Glutamatergic neuron (in vitro differentiated cells): ENCODE measurements at places on chromosomes 1 and 21.
A peak's percentile ranks its signal among the peaks of the same experiment; 100 is the strongest.

- no peak for DNase-seq
Observed at GRCh38 chr1:201156819-201157218, 2.5 kb upstream of the TMEM9 start.

DNA sequence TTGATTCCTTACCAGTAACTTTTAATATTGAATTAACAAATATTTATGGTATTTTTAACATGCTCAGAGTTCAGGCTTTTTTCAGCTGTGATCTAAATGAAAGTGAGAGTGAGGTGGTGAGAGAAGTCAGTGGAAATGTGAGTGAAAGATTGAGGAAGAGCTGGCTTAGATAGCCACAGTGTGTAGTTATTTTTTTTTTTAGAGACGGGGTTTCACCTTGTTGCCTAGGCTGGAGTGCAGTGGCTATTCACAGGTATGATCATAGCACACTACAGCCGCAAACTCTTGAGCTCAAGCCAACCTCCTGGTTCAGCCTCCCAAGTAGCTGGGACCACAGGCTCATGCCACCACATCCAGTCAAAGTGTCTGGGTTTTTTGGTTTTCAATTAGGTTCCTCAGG, 10.9 kb downstream of the RNF11 start:
- DNase-seq = no peak

GRCh38 chr1:10614377-10615225, 139.9 kb downstream of the PEX14 start:
- no peak for DNase-seq

DNA sequence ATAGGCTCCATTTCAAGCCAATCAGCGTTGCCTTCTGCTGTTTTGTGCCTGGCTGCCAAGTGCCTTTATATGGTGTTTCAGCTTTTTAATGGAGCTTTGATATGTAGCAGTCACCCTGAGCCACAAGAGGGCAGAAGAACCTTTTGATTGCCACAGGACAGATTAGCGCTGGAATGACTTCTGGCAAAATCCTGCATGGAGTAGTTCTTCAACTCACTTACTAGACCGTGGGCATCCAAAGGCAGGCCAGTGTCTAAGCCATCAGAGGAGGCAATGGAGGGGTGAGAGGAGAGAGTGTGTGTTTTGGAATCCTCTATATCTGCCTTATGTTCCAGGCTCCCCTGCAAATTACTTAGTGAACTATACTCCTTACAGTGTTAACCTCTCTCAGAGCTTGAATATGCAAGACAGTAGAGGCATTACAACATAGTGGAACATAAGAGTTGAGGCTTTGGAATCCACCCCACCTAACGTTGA, 56.2 kb downstream of the ST3GAL3 start:
- peak; percentile 46 for DNase-seq

GRCh38 chr1:228925691-228926090, 190.4 kb downstream of the RHOU start:
- DNase-seq = no peak

DNA sequence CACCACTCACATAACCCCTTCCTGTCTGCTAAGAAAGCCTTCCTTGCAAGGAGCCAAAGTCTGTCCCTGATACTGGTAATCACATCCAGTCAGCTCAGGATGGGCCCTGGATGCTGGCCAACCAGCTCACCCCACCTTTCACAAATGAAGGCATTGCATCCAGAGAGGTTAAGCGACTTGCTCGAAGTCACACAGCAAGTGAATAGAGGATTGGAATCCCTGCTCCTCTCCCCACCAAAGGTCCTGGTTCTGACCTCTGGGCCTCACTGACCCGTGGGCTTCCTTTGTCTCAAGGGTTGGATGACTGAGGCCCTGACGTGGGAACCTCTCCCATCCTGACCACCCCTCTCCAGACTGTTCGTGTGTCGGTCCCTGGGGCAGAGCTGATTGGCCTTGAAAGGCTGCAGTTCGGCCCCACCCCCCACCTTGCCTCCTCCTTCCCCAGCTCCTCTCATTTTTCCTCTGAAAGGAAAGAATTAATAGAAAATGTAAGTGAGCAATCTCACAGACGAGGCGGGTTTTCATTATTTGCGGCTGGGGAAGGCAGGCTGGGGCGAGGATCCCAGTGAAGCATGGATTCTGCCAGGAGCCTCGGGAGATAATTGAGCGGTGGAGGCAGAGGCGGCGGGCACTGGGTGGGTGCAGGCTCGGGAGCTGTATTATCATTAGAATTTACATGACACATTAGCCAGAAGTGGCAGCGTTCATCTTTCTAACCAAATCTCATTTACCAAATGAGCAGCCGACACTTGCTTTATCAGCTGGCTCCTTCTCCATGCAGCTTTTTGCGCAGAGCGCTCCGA, 101.5 kb upstream of the CSF3R start:
- DNase-seq = peak; percentile 58

- no peak for DNase-seq
Observed at GRCh38 chr21:33505833-33506232, 14.3 kb upstream of the DNAJC28 start.

- DNase-seq = no peak
Observed at GRCh38 chr1:67019121-67019520, 34.8 kb downstream of the SLC35D1 start.

- no peak for DNase-seq
Observed at GRCh38 chr1:83910461-83910860, 88.5 kb downstream of the TTLL7 start.

DNA sequence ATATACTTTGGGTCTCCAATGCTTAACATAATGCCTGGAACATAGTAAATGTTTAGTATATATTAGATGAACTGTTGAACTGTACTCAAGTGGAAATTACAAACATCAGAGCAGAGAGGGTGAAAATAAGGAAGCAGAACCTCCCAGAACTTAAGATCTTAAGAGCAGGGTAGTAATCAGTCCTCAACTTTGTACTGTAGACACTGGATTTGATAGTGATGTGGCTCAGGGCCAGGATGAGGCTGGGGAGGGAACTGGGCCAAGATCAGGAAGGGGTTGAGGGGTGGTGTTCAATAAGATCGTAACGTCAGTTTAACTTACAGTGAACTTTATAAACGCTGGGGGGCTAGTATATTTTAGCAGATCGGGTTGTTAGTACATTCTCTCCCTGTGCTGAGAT, 15.4 kb downstream of the MPZL1 start:
- no peak for DNase-seq

GRCh38 chr1:86508583-86508969, 38.3 kb upstream of the CLCA4 start:
- DNase-seq = no peak

GRCh38 chr1:3501856-3502640, 47.6 kb downstream of the ARHGEF16 start:
- DNase-seq = no peak

DNA sequence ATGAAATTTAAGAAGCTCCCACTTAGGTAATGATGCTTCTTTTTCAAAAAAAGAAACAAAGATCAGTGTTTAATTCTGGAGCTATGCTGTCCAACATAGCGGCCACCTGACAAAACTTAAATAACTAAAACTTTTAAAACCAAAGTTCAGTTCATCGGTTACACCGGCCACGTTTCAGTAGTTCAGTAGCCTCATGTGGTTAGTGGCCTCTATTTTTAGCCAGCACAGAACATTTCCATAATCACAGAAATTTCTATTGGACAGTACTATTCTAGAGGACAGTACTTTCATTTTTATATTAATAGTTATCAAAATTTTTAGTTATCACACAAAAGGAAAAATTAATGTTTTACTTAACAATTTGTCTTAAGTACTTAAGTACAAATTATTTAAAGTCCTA, 141.0 kb downstream of the USP25 start:
- DNase-seq = no peak

DNA sequence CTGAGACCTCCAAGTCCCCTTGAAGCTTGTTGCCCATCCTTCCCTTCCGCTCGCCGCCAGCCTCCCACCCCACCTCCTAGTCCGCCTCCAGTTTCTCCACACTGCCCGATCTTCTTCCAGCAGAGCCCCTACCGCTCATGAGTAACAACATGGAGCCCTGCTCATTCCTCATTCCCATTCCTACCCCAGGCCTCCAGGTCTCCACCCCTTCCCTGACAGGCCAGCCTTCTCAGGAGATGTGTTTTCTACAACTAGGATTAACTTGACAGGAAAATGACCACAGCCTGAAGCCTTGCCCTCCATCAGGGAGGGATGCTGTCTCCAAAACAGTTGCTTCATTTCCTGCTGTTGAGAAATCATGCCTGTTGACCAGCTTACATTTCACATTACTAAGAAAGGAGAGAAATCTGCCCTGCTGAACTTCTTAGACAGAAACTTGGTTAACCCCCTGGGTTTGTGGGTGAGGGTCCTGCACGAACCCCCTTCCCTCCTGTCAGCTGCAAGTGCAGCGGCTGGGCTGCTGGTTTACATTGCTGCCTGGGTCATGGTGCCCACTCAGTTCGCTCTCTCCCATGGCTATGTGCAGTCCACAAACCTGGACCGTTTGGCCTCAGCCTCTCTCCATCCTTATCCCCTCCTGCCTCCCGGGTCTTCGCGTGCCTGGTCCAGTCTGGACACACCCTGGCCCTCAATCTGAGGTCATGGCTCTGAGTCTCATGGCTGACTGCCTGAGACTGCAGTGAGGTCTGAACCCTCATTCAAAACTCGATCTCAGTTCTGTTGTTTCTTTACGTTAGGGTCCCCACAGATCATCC, 16.1 kb upstream of the CHI3L1 start:
- no peak for DNase-seq

GRCh38 chr1:243748706-243749283, 101.2 kb downstream of the AKT3 start:
- DNase-seq = no peak

GRCh38 chr1:30900486-30900885, 8.1 kb downstream of the SDC3 start:
- no peak for DNase-seq

- no peak for DNase-seq
Observed at GRCh38 chr1:25008192-25008485, 78.1 kb upstream of the RUNX3 start.

DNA sequence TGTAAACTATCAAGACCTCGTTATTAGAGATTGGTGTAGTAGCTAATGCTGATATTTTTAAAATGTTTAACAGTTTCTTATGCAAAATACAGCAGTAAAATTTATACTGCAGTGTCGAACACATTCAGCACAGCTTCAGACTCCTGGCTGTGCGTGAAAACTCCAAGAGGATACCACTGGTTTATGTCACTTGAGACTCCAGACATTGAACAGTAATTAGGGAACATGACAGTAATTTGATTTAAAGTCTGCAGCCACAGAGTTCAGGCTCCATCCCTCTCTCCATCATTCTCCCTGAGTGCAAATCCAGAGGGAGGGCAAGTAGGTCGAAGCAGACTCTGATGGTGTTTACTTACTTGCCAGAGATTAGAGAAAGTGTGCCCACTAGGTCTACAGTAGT, 94.2 kb downstream of the AK5 start:
- no peak for DNase-seq

- DNase-seq = no peak
Observed at GRCh38 chr1:92909321-92909720, 51.9 kb downstream of the DIPK1A start.

GRCh38 chr1:7896994-7897393, 43.6 kb downstream of the TNFRSF9 start:
- DNase-seq = no peak

DNA sequence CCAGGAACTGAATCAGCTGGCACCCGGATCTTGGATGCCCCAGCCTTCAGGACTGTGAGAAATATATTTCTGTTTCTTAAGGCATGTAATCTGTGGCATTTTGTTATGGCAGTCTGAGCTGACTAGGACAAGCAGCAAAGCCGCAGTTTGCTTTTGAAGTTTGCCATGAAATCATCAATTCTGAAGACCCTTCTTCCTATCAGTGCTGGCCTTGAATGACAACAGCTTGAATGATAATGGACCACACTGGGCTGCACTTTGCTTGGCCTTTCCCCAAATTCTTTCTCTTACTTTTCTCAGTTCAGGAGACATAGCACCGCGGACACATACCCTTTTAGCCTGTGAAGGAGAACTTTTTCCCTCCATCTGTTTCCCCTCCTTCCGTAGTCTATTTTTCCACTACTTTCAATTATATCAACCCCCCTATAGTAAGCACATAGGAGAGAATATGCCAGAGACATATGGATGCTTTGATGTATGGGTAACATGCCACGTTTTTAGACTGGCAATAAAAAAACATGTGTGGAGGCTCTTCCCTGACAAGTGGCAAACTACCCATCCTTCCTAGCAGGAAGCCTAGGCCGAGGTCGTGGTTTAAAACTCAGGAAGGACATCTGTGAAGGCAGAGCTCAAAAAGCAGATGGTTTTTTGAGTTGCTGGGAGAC, 42.9 kb downstream of the HLX start:
- no peak for DNase-seq

DNA sequence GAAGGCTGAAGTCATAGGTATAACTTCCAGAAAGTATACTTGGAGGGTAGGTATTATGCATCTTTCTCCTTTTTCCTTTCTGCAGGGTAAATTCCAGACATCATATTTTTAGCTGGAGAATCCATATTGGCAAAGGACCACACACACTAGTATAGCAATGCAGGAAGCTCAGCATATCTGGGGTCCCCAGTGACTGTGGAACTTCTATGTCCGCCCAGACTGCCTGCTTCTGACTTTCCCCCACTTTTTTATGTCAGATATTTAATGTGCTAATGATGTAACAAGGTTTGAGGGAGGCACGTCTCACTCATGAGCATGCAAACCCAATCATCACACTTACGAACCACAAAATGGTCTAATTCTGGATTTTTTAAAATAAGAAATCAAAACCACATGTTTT, 90.4 kb downstream of the BACH1 start:
- DNase-seq = no peak

DNA sequence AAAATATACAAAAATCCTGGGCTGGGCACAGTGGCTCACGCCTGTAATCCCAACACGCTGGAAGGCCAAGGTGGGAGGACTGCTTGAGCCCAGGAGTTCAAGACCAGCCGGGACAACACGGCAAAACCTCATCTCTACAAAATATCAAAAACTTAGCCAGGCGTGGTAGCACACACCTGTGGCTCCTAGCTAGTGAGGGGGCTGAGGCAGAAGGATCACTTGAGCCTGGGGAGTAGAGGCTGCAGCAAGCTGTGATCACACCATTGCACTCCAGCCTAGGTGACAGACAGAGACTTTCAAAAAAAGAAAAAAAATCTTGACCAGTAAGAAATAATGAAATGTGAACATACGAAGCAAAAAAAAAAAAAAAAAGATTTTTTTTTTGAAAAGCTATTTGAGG, 52.1 kb downstream of the ARID4B start:
- no peak for DNase-seq

GRCh38 chr1:197272791-197273190, 4.7 kb downstream of the CRB1 start:
- DNase-seq = no peak

DNA sequence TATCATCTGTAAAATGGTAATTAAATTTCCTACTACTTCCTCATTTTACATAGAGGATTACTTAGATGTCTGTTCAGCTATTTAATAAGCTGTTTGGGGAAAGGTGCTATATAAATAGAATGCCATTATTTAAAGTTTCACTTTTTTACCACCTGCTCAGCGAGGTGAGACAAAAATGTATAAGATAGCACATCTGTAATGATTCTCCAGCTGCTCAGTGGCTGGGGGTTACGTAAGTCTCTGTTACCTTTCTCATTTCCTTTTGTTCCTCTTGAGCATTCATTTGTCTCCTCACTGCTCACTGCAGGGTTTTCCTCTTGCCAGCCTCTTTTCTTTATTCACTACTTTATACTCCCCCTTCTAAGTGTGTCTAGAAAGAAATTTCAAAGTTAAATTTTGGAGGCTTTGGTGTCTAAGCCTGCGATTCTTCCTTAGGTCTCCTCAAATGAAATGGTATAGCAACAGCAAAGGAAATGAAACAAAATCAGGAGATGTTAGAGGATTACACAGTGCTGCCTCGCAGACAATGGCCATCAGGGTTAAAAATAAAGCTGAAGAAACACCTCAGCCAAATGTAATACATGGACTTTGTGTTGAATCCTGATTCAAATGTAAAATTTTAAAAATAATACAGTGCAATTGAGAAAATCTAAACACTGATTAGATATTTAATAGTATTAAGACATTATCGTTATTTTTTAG, 6.8 kb downstream of the RGS8 start:
- no peak for DNase-seq
